ENCODE measurements at places on chromosomes 1 and 21.
A peak's percentile ranks its signal among the peaks of the same experiment; 100 is the strongest.

GRCh38 chr1:206772243-206772937, at the start of gene IL10:
Gene IL10, minus strand, starts transcription at chr1:206772494. Its CDS starts 59 bp downstream, at chr1:206772435.
- DNase-seq: no peak

- DNase-seq: no peak
These were observed 10.0 kb downstream of the TP53BP2 start for GRCh38 chr1:223835754-223836153.

- DNase-seq: no peak
These were observed 19.7 kb upstream of the PRSS38 start for GRCh38 chr1:227795732-227796131.

- DNase-seq: peak; percentile 28
These were observed 26.1 kb downstream of the CACNA1S start for GRCh38 chr1:201085902-201086735.

DNA sequence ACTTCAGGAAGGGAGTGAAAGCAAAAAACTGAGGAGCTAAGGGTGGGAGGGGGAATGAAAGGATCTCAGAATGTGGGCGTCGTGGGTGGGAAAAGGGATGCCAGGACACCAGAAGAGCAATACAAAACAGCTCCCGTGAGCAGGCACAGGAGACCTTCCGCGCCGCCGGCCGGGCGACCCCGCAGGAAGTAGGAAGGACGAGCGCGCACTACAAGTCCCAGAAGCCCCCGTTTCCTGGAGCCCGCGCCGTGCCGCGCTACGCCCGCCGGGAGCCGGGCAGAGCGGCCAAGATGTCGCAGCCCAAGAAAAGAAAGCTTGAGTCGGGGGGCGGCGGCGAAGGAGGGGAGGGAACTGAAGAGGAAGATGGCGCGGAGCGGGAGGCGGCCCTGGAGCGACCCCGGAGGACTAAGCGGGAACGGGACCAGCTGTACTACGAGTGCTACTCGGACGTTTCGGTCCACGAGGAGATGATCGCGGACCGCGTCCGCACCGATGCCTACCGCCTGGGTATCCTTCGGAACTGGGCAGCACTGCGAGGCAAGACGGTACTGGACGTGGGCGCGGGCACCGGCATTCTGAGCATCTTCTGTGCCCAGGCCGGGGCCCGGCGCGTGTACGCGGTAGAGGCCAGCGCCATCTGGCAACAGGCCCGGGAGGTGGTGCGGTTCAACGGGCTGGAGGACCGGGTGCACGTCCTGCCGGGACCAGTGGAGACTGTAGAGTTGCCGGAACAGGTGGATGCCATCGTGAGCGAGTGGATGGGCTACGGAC, at the start of gene PRMT6:
TSS of gene PRMT6 (plus strand) at position 249 of the 771 bp plus-strand sequence. CDS start at position 291, 42 bp downstream.
- peak; percentile 79 for DNase-seq

DNA sequence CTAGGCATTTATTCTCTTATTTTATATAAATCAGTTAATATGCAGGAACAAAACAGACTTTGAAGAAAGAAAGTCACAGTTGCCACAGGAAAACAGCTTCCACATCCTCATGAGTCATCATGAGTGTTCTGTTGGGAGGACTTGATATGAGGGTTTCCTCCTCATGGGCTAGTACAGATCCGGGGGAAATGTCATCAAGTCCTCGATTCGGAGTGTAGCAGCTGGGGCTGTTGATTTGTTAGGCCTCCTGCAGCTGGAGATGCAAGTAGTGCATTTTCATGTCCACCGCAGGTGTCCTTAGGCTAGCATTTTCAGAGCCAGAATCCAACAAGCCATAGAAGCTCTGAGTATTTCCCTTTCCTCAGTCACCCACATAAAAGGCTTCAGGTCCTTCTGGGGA, 36.7 kb downstream of the ADAM30 start:
- DNase-seq: no peak

DNA sequence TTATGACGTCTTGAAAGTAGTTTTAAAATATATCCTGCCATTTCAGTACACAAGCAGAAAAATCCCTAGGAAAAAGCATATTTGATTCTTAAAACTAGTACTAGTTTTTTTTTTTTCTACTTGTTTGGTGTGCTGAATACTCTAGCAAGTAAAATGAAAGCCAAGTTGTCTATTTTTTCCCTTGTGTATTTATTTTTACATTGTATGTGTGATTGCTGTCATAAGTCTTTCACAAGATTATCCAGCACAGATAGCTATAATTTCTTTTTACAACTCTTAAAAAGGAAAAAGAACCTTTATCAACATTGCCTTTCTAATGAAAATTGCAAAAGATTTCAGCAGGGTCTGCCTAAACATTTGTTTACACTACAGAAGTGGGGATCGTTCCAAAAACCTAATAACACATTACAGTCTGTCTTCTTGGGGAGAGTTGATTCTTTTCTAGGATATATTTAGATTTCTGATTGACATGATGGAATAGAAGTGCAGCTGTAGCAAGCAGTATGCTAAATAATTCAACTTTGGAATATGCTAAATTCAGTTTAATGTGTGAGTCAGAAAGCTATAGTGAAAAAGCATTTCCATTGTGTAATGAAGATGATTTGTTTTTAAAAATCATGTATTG, 2.5 kb downstream of the DR1 start:
- no peak for DNase-seq

DNA sequence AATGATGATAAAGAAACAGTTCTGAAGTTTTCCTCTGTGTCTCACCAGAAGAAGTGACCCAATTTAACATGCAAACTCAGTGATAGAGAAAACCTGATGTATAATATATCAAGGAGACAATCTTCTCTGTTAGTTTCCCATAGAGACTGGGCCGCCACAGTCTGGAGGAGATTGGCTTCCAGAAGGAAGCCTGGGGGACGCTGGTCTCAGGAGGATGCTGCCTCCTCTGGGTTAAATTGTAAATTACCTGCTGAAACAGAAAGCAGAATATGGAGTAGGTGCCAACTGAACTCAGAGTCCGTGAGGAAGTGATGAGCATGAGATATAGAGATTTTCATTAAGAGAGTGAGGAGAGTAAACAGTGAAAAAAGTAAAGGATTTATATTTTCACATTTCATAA, 15.8 kb downstream of the OR14I1 start:
- no peak for DNase-seq

GRCh38 chr1:43659212-43660166, 9.5 kb downstream of the KDM4A start:
- DNase-seq: no peak

GRCh38 chr1:71533950-71534349, 453.1 kb upstream of the ZRANB2 start:
- no peak for DNase-seq

- DNase-seq: no peak
These were observed 31.6 kb downstream of the PTP4A2 start for GRCh38 chr1:31906557-31906956.

Measured in activated T-cell treated with anti-CD3 and anti-CD28 coated beads for 48 hours (primary cell).